HT1080 (cell line): ENCODE measurements at places on chromosomes 3 and 15.

GRCh38 chr3:128999102-128999501, 2.0 kb upstream of the EFCC1 start:
- no peak for DNase-seq

DNA sequence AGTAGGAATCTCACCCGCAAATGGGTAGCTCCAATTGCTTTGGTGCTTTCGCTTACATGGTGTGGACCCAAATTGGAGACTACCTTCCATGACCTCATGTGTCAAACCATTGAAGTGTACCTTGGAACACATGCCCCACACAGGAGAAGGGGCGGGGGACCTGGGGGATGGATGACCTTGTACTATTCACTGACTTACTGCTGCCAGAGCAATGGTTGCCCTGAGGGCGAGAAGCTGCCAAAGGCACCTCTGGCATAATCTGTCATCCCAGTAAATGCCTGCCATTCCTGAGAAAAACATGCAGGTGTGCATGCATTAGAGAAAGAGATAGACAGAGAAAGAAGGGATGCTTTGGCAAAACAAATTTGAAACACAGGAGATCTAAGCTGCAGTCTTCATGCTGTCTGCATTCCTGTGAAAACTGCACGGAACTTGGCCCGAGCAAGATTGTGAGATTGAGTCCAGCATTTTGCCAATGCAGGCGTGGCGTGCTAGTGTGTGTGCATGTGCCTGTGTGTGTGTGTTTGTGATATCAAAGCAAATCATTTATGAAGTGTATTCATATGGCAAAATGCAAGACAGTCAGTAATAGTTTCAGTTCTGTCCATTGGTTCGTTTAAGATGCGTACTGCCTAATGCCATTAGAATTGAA, 219.5 kb upstream of the MDFIC2 start:
- DNase-seq = no peak

DNA sequence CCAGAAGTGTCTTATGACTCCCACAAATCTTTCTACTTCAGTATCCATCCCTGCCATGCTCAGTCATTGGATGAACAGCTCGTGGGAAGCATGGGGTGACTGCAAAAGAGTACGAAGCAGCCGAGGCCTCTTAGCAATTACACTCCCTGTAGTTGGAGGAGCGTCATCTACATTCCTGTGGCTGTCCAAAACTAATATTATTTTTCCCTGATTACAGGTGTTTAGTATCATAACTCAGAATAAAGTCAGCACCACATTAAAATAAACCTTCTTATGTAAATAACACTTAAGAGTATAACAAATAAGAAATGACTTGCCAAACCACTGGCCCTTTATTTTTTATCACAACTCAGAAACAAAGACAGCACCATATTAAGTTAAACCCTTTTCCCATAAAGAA, 141.5 kb downstream of the PLOD2 start:
- no peak for DNase-seq

- DNase-seq = peak; percentile 74
Measured at GRCh38 chr15:89206908-89207331, 14.5 kb downstream of the RLBP1 start.

DNA sequence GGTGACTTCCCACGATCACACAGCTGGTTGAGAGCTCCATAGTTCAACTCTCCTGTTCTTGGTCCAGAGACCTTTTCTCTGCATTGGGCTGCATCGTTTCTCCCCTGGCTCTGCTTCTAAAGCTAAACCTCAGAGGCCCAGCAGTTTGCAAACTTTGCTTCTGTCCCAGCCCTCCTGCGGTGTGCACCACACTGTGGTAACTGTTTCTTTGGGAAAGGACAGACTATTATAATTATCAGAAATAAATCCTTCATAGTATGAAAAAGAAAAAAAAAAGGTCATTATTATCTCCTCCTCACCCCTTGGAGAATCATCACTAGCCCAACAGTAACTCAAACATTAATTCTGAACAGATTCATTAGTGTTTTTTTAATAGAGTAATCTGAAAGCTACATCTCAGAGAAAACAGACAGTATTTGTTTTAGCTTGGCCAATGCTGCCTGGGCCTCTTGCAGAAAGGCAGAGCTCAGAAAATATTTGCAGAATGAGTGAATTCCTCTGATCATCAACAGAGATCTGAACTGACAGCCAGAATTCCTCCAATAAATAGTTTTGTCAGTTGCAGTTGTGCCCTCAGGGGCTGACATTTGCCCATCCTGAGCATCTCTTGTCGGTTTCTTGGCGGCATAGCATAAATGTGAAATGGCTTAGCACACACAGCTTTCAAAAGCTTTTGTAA, 52.9 kb downstream of the BFSP2 start:
- no peak for DNase-seq

DNA sequence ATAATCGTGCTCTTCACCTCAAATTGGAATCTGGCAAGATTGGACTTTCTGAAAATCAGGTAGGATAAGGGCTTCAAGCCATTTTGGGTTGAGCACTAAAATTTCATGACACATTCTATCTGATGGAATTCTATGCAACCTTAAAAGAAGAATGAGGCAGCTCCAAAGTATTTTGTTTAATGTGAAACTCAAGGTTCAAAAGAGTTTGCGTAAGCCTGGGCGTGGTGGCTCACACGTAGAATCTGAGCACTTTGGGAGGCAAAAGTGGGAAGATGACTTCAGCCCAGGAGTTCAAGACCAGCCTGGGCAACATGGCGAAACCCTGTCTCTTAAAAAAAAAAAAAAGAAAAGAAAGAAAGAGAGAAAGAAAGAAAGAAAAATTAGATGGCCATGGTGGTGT, 3.6 kb upstream of the PLA1A start:
- no peak for DNase-seq
